Effector memory CD4-positive, alpha-beta T cell (primary cell): ENCODE measurements at places on chromosomes 6 and 20.

DNA sequence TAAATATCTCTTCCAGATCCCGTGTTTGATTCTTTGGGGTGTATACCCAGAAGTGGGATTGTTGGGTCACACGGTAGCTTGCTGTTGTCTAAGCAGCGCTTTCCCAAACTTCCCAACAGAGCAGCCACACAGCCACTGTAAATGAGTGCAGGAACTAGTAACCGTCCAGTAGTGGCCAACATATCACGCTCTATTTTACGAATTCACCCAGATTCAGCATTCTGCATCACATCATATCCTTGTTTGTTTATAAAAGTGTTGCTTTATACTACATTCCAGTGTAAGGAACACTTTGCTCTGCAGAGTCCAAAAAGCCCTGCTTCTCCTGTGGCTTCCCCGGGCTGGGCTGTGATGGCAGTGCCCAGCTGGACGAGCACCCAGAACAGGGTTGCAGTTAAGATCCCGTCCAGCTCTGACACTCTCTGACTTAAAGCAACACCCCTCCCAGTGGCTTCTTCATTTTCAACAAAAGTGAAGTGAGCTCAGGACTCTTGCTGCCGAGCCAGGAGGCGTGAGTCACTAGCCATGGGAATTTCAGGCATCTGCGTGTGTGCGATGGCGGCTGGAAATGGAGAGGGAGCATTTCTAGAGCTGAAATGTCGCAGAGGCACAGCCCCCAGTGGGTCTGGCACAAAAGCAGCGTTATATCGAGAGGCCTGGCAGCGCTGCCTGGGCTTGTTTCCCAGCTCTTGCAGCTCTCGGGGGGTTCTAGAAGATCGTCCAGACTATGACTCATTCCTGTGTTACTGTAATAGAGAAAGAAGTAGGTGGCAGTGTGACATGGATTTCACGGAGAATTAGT, 216.3 kb upstream of the ECI2 start:
- no peaks in the 10 kb centered on the region for H3K4me1 ChIP-seq
- H3K27ac ChIP-seq = no peak overlapping the region
- H3K4me3 ChIP-seq = no peak overlapping the region
- H3K27me3 ChIP-seq = no peaks in the 10 kb centered on the region

- H3K27ac ChIP-seq = no peak overlapping the region
- no peak overlapping the region for H3K4me3 ChIP-seq
- no peaks in the 10 kb centered on the region for H3K4me1 ChIP-seq
- no peaks in the 10 kb centered on the region for H3K36me3 ChIP-seq
- H3K27me3 ChIP-seq = no peaks in the 10 kb centered on the region
These were observed 64.2 kb upstream of the SLC35B3 start for GRCh38 chr6:8499540-8499939.

DNA sequence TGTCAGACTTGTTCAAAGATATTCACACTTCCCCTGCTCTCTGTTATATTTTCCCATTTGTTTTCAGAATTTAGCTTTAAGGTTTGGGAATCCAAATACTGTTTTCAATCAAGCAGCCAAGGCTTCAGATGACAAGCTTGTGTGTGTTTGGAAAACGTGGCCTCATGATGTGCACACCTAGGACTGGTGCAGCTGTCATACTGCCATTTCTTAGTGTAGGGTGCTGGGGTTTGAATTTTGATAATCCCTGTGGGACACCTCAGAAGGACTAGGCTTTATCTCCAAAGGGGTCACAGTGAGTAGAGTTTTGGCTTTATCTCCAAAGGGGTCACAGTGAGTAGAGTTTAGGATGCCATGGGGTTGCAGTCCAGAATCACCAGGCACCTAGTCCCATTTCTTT, 65.3 kb upstream of the JAG1 start:
- H3K4me1 ChIP-seq = no peaks in the 10 kb centered on the region
- no peak for DNase-seq
- H3K27ac ChIP-seq = no peak overlapping the region
- no peaks in the 10 kb centered on the region for H3K27me3 ChIP-seq
- H3K36me3 ChIP-seq = no peaks in the 10 kb centered on the region

DNA sequence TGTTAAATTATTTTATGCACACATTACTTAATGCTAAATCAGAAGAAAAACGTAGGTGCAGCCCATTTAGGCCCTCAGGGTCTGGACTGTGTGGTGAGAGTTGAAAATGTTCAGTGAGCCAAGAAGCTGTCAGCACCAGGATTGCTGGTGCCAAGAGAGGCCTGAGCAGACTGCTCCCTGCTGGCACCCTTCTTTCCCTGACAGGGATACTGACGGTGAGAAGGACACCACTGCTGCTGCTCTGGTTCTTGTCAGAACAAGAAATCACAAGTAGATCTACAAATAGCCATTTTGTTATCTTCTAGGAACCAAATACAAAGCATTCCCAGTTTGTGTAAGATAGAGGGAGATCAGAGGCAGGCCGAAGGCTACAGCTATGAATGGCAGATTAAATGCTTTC, 48.7 kb upstream of the CRISP1 start:
- no peak overlapping the region for H3K27ac ChIP-seq
- H3K36me3 ChIP-seq = no peaks in the 10 kb centered on the region
- no peaks in the 10 kb centered on the region for H3K27me3 ChIP-seq

GRCh38 chr6:4187480-4187879, 52.1 kb upstream of the ECI2 start:
- no peak overlapping the region for H3K4me3 ChIP-seq
- H3K4me1 ChIP-seq = no peaks in the 10 kb centered on the region
- H3K36me3 ChIP-seq = no peaks in the 10 kb centered on the region
- H3K27me3 ChIP-seq = peaks cover 4% of the 10 kb centered on the region
- DNase-seq = no peak
- H3K27ac ChIP-seq = no peak overlapping the region

DNA sequence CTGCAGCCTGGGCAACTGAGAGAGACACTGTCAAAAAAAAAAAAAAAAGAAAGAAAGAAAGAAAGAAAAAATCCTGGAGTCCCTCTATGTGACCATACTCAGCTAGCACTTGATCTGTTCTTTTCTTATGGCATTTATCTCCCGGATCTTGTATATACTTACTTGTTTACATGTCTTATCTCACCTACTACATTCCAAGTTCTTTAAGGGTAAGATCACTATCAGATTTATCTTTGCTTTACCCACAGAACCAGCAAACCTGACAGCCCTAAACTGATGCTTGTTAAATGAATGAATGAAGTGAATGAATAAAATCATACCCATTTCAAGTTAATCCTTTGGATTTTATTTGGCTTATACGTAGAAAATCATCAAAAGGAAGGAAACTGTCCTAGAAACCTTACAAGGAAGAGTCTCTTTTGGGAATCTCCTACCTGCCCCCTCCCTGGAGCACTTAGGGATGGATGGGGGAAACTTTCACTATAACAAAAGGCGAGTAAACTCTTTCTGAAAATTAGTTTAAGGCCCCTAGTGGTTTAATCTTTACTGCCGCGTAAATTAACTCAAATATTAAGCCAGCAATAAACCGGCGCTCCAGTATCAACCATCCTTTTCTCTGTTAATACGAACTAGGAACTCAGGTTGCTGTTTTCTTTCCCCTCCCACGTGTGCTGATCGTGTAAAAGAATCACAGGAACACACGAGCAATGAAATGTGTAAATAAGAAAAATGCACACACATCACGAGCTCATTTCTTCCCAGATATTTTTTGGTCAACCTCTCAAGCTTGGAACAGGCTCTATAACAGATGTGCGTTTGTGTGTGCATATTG, 1.3 kb upstream of the UTRN start:
- H3K36me3 ChIP-seq = no peaks in the 10 kb centered on the region
- no peak overlapping the region for H3K27ac ChIP-seq
- DNase-seq = no peak
